ENCODE measurements at places on chromosomes 1 and 21. TPM values are rescaled to one million over a fixed set of nuclear protein-coding genes. Genes with fewer than 3 reads are reported as not detected.
A peak's percentile ranks its signal among the peaks of the same experiment; 100 is the strongest.

- H3K36me3 ChIP-seq: no peaks in the 10 kb centered on the region
- no peak overlapping the region for H3K27ac ChIP-seq
- H3K4me1 ChIP-seq: peaks cover 24% of the 10 kb centered on the region
- H3K27me3 ChIP-seq: no peaks in the 10 kb centered on the region
- no peak for DNase-seq
Observed at GRCh38 chr21:15252431-15252830, 187.6 kb upstream of the NRIP1 start.

Gene OXCT2
- total RNA-seq: not detected

DNA sequence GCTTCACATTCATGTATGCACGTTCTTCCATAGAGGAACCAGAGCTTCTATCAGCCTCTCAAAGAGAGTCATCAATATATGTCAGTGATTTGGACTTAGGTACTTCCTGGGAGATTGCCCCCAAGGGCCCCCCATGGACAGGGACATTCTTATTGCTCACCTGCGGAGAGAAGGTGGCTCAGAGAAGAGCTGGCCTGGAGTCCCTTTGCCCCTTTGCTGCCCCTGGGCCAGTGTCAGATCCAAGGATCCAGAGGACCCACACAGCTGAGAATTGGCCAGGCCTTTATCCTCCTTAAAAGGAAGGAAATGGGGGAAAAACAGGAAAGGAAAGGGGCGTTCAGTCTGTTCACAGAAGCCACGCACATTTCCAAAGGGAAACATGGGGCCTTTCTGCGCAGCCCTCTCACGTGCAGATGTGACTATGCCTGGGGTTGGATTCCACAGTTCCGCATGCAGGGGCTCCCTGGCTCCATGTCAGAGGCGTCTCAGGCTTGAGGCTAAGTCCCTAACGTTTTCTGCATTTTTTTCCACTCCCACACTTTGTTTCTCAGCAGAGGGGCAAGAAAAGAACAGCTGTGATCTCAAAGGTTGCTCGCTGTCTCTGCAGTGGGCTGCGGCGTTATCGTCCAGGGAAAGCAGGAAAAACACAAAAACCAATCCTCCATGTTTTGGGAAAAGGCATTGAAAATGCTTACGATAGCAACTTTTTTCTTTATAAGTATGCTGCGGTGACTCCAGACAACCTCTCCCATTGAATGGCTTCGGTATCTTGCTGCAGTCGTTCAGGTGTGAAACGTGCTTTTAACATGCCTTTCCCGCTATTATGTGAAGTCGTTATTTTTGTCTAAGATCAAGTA is 5.9 kb downstream of the C1orf226 start:
- no peak overlapping the region for H3K27ac ChIP-seq
- peak; percentile 64 for DNase-seq
- H3K4me1 ChIP-seq: peaks cover 3% of the 10 kb centered on the region
- H3K27me3 ChIP-seq: peaks cover 2% of the 10 kb centered on the region
- no peak overlapping the region for H3K4me3 ChIP-seq

DNA sequence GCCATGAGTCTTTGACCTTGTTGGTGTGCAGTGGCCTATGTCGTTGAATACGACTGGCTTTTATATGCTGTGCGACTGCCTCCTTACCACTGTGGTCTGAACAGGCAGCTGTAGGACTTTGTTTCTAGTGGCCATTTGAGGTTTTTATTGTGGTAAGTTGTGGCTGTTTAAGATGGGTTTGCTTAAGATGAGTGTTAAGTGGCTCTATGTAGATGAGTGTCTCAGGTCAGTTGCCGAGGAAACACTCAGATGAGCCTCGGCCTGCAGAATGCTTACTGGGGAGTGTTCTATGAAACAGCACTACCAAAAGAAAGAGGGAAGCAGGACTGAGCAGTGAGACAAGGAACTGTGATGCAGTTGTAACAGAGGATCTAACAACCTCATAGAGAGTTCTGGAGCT is 14.9 kb upstream of the CD1C start:
- H3K4me1 ChIP-seq: no peaks in the 10 kb centered on the region
- no peak overlapping the region for H3K4me3 ChIP-seq
- H3K27ac ChIP-seq: no peak overlapping the region
- no peak for DNase-seq
- H3K36me3 ChIP-seq: no peaks in the 10 kb centered on the region

GRCh38 chr1:160844447-160845232 is 18.0 kb downstream of the CD244 start:
- H3K36me3 ChIP-seq: no peaks in the 10 kb centered on the region
- DNase-seq: peak; percentile 27
- no peak overlapping the region for H3K27ac ChIP-seq
- H3K4me1 ChIP-seq: no peaks in the 10 kb centered on the region
- H3K4me3 ChIP-seq: no peak overlapping the region

- H3K27me3 ChIP-seq: peaks cover 38% of the 10 kb centered on the region
- H3K27ac ChIP-seq: no peak overlapping the region
- H3K36me3 ChIP-seq: no peaks in the 10 kb centered on the region
- H3K4me1 ChIP-seq: no peaks in the 10 kb centered on the region
Observed at GRCh38 chr1:114956570-114956969, 73.1 kb upstream of the TSHB start.

- no peak overlapping the region for H3K27ac ChIP-seq
- peaks cover 4% of the 10 kb centered on the region for H3K27me3 ChIP-seq
- H3K4me3 ChIP-seq: no peak overlapping the region
- no peak for DNase-seq
- no peaks in the 10 kb centered on the region for H3K36me3 ChIP-seq
Observed at GRCh38 chr1:220432408-220432807, 95.5 kb upstream of the MARK1 start.

GRCh38 chr1:178871551-178872320 is 859 bp upstream of the ANGPTL1 start:
- peaks cover 34% of the 10 kb centered on the region for H3K4me1 ChIP-seq
- no peaks in the 10 kb centered on the region for H3K27me3 ChIP-seq
- no peak for DNase-seq
- no peak overlapping the region for H3K27ac ChIP-seq
- H3K36me3 ChIP-seq: no peaks in the 10 kb centered on the region
- H3K4me3 ChIP-seq: no peak overlapping the region

DNA sequence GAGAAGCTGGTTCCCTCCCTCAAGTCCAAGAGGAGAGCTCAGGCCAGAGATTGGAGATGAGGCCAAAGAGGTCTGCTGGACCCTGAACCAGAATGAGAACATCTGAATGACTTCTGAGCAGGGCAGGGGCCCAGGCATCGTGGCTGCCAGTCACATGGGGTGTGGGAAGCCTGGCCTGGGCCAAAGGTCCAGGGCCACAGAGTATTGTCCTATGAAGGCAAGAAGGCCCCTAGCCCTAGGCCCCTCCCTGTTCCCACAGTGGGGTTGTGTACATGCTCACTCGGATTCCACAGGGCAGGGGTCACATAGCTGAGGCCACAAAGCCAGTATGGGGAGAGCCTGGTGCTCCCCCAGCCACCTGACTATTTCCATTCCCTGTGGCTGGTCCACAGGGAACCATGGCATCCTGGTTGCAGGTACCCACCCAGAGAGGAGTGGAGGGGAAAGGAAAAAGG is 18.5 kb upstream of the SLC1A7 start:
- no peak overlapping the region for H3K4me3 ChIP-seq
- no peaks in the 10 kb centered on the region for H3K4me1 ChIP-seq
- no peak overlapping the region for H3K27ac ChIP-seq
